ENCODE measurements at places on chromosomes 3 and 15. TPM values are rescaled to one million over a fixed set of nuclear protein-coding genes. Genes with fewer than 3 reads are reported as not detected.
A peak's percentile ranks its signal among the peaks of the same experiment; 100 is the strongest.

- H3K36me3 ChIP-seq: peaks cover 34% of the 10 kb centered on the region
- DNase-seq: no peak
- H3K27me3 ChIP-seq: no peaks in the 10 kb centered on the region
Measured at GRCh38 chr15:65553691-65554090, 23.4 kb downstream of the HACD3 start.

DNA sequence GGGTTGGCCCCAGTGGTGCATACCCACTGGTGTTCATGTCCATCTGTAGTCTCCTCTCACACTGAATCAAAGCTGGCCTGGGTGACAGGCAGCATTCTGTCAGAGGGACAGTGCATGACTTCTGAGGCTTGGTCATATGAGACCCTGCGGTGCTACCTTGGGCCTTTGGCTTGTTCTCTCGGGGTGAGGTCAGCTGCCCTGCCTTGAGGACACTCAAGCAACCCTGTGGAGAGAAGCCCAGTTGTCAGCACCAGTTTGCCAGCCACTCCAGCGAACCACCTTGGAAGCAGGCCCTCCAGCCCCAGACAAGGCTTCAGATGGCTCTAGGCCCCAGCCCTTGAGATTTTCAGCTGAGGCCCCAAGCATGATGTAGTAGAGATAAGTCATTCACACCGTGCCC, 16.9 kb upstream of the RAB7A start:
- H3K36me3 ChIP-seq: no peaks in the 10 kb centered on the region
- H3K4me1 ChIP-seq: peaks cover 3% of the 10 kb centered on the region
- DNase-seq: no peak
- H3K4me3 ChIP-seq: no peak overlapping the region
- H3K27me3 ChIP-seq: peaks cover 3% of the 10 kb centered on the region
- no peak overlapping the region for H3K27ac ChIP-seq

GRCh38 chr3:15638891-15639262, 37.3 kb downstream of the BTD start:
- no peak for DNase-seq
- no peak overlapping the region for H3K4me3 ChIP-seq
- H3K27me3 ChIP-seq: peaks cover 7% of the 10 kb centered on the region
- H3K27ac ChIP-seq: no peak overlapping the region

Gene SNTN
- total RNA-seq: not detected

Gene GOLGA8K
- 0.31 TPM for total RNA-seq

- DNase-seq: no peak
- H3K27ac ChIP-seq: peak overlapping the region; percentile 3
- H3K36me3 ChIP-seq: no peaks in the 10 kb centered on the region
Measured at GRCh38 chr15:61169904-61170695, 59.0 kb downstream of the RORA start.

DNA sequence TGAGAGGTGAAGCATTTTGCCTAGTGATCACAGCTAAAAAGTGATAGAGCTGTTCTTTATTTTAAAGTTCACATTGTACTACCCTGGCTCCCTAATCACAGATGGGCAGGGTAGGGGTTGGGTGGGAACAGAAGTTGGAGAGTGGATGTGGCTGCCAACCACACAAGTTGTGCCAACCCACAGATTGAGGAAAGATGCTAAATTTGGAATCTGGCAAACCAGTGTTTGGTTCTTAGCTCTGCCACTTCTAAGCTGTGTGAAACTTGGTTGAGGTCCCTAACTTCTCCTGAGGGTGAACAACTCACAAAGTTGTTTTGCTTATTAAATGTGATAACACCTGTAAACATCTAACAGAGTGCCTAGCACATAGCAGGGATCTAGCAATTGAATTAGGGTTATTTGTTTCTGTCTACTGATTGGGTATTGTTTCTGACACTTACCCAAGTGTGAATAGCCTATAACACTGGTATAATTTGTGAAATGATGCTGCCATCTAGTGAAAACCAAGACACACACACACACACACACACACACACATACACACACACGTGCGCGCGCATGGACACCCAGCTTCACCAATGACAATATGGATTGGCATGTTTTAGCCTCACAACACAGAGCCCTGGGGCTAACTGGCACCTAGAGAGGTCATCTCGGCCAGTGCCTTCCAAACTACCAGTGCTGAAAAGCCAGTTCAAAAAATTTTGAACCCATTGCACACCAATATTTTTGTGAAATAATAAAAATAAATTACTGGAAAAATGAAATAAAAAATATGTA, 25.3 kb downstream of the ADGRG7 start:
- H3K27me3 ChIP-seq: no peaks in the 10 kb centered on the region
- DNase-seq: peak; percentile 26
- H3K36me3 ChIP-seq: no peaks in the 10 kb centered on the region
- no peak overlapping the region for H3K4me3 ChIP-seq

Gene NTRK3
- 6.4 TPM for total RNA-seq

- no peak for DNase-seq
- peaks cover 10% of the 10 kb centered on the region for H3K4me1 ChIP-seq
- H3K4me3 ChIP-seq: no peak overlapping the region
Measured at GRCh38 chr3:142120707-142121106, 28.6 kb downstream of the TFDP2 start.

GRCh38 chr15:59176653-59177316, 29.9 kb upstream of the LDHAL6B start:
- peaks cover 1% of the 10 kb centered on the region for H3K27me3 ChIP-seq
- H3K4me3 ChIP-seq: no peak overlapping the region
- DNase-seq: no peak
- H3K4me1 ChIP-seq: peaks cover 29% of the 10 kb centered on the region
- peaks cover 53% of the 10 kb centered on the region for H3K36me3 ChIP-seq

GRCh38 chr3:43017593-43018195, 38.6 kb downstream of the GASK1A start:
- H3K4me3 ChIP-seq: no peak overlapping the region
- no peaks in the 10 kb centered on the region for H3K4me1 ChIP-seq
- DNase-seq: no peak
- no peaks in the 10 kb centered on the region for H3K36me3 ChIP-seq

DNA sequence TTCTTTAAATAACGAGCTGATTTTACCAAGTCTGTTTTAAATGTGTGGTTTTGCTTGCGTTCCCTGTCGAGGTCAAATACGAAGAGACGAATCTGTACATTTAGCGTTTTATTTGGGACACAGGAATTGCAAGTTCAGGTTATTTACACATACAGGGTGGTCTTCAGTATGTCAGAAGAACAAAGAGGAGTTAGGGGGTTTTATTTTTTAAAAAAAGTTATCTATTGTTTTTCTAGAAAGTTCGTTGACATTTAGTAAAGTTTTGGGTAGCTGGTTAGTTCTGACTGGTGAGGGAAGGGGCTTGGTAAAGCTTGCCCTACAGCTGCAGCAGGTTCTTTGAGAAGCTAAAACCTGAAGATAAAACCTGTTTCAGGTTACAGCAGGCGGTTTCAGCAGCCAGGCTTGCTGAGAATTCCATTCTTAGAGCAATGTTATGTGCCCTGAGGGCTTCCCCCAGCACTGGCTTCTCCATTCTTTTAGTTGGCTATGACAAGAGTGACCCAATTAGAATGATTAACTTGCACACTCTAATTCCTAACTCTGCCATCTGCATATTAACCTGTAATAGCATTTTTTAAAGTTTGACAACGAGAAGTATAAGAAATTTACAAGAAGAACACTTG, 815 bp upstream of the ZNF280D start:
- H3K27ac ChIP-seq: no peak overlapping the region
- H3K36me3 ChIP-seq: peaks cover 14% of the 10 kb centered on the region
- peaks cover 4% of the 10 kb centered on the region for H3K27me3 ChIP-seq
- H3K4me3 ChIP-seq: peak overlapping the region; percentile 73
- DNase-seq: no peak
- H3K4me1 ChIP-seq: peaks cover 18% of the 10 kb centered on the region

- H3K36me3 ChIP-seq: no peaks in the 10 kb centered on the region
- DNase-seq: no peak
- H3K4me3 ChIP-seq: no peak overlapping the region
- peaks cover 14% of the 10 kb centered on the region for H3K4me1 ChIP-seq
- no peaks in the 10 kb centered on the region for H3K27me3 ChIP-seq
Measured at GRCh38 chr3:142735462-142735861, 11.6 kb downstream of the TRPC1 start.

GRCh38 chr3:70631716-70632307, 319.4 kb upstream of the MDFIC2 start:
- H3K4me3 ChIP-seq: no peak overlapping the region
- H3K27ac ChIP-seq: no peak overlapping the region
- no peaks in the 10 kb centered on the region for H3K4me1 ChIP-seq
- no peaks in the 10 kb centered on the region for H3K27me3 ChIP-seq

Gene SCN11A
- 0.69 TPM for total RNA-seq

DNA sequence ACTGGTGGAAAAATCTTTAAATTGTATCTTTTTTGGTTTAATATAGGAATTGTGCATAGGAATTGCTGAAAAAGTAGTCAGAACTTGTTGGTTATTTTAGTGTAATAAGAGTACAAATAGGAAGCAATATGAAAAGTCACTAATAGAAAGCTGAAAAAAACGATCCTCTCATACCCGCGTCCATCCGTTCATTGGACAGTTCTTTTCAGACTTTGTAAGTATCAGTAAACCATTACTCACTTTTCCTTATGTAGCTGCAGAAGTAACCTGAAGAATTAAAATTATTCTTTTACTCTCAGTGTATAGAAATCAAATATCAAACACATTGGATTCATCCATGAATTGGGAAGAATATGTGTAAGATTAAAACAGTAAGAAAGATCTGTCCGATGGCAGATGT, 4.4 kb downstream of the FNDC3B start:
- H3K36me3 ChIP-seq: peaks cover 13% of the 10 kb centered on the region
- H3K27ac ChIP-seq: no peak overlapping the region
- H3K4me1 ChIP-seq: peaks cover 46% of the 10 kb centered on the region
- peak overlapping the region; percentile 69 for H3K4me3 ChIP-seq

- peaks cover 16% of the 10 kb centered on the region for H3K27me3 ChIP-seq
- H3K27ac ChIP-seq: no peak within 1 kb of the TSS
- H3K4me3 ChIP-seq: peak within 1 kb of the TSS; percentile 72
- DNase-seq: peak; percentile 76
Measured at GRCh38 chr3:13548696-13549622, at the start of gene FBLN2. TSS of gene FBLN2 (plus strand) at chr3:13549125. CDS start at chr3:13570356, 21,231 bp downstream.

DNA sequence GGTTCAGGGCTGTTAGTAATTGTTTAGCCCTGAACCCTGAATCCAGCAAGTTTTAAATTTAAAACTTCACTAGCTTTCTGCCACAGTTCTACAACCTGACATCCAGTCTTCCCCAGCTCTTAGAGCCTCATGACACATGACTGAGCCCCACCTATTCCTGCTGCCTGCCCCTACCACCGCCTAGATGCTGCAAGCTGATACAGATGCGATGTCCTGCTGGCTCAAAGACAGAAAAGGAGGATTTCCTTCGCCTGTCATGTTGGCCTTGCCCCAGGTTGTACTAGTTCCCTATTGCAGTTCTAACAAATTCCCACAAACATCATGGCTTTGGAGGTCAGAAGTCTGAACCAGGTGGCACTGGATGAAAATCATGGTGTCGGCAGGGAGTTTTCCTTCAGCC, 510.6 kb upstream of the PPP2R3A start:
- H3K4me3 ChIP-seq: no peak overlapping the region
- no peaks in the 10 kb centered on the region for H3K4me1 ChIP-seq
- H3K36me3 ChIP-seq: no peaks in the 10 kb centered on the region
- H3K27ac ChIP-seq: no peak overlapping the region
- peaks cover 1% of the 10 kb centered on the region for H3K27me3 ChIP-seq

Gene TGM4
- total RNA-seq: not detected

DNA sequence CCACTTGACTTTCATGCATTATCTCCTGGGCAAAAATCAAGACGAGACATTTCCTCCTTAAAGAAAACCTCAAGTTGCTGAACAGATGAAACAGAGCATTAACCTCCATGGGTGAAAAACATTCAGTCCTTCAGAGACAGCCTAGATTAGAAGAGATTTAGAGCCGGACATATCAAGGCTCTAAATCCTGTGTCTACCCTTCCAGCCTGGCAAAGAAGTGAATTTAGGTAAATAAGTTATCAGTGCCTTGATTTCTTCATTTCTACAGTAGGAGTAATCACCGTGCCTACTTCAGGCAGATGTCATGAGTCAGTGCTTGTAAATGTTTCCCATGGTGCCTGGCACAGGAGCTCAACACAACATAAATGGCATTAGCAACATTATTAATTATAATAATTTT, 159.3 kb upstream of the PRICKLE2 start:
- H3K27me3 ChIP-seq: no peaks in the 10 kb centered on the region
- no peak overlapping the region for H3K27ac ChIP-seq
- no peak for DNase-seq
- H3K36me3 ChIP-seq: no peaks in the 10 kb centered on the region

GRCh38 chr15:39580117-39580484, 778 bp upstream of the THBS1 start:
- H3K27ac ChIP-seq: peak overlapping the region; percentile 98
- peaks cover 28% of the 10 kb centered on the region for H3K4me1 ChIP-seq
- peak; percentile 99 for DNase-seq
- peak overlapping the region; percentile 95 for H3K4me3 ChIP-seq
- H3K36me3 ChIP-seq: no peaks in the 10 kb centered on the region

DNA sequence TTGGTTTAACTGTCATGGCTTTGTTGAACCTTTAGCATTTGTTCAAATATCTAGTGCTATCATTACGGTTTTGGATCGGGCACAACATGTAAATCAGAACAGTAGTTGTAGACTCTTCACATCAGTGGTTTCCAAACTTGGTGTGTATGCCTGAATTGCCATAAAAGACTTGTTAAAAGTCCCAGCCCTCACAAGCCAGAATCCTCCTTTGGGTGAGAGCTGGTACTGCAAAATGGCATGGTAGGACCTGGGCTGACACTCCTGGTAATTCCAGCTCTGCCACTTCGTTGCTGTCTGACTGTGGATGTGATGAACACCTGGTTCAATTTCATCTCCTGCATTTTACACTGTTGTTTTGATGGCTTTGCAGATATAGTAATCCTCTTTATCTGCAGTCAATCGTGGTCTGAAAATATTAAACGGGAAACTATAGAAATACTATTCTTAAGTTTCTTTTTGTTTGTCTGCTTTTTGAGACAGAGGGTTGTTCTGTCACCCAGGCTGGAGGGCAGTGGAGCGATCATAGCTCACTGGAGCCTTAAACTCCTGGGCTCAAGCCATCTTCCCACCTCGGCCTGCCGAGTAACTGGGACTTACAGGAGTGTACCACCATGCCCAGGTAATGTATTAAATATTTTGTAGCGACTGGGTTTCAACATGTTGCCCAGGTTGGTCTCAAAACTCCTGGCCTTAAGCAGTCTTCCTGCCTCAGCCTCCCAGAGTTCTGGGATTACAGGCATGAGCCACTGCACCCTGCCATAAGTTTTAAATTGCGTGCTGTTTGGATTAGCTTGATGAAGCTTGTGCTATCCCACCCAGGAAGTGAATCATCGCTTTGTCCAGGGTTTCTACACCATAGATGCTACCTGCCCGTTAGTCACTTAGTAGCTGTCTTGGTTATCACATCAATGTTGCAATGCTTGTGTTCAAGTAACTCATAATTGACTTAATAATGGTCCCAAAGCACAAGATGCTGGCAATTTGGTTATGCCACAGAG, 61.6 kb downstream of the RAB7A start:
- H3K4me3 ChIP-seq: no peak overlapping the region
- peak; percentile 47 for DNase-seq
- no peaks in the 10 kb centered on the region for H3K27me3 ChIP-seq
- H3K27ac ChIP-seq: no peak overlapping the region
- no peaks in the 10 kb centered on the region for H3K36me3 ChIP-seq

Gene GHRL
- total RNA-seq: 0.62 TPM

Gene IL5RA
- not detected for total RNA-seq

Gene INO80
- total RNA-seq: 26.6 TPM

GRCh38 chr3:138653567-138653966, 45.0 kb downstream of the FAIM start:
- no peak overlapping the region for H3K27ac ChIP-seq
- H3K4me3 ChIP-seq: no peak overlapping the region
- H3K36me3 ChIP-seq: peaks cover 49% of the 10 kb centered on the region
- H3K4me1 ChIP-seq: peaks cover 4% of the 10 kb centered on the region
- peaks cover 5% of the 10 kb centered on the region for H3K27me3 ChIP-seq

- peaks cover 9% of the 10 kb centered on the region for H3K36me3 ChIP-seq
- peak overlapping the region; percentile 84 for H3K27ac ChIP-seq
Measured at GRCh38 chr3:50165910-50166538, 10.9 kb downstream of the SEMA3F start.

All from endothelial cell (in vitro differentiated cells).